Peyer's patch (tissue), 4 donors: ENCODE measurements at places on chromosomes 1 and 21. TPM values are rescaled to one million over a fixed set of nuclear protein-coding genes. Genes with fewer than 3 reads are reported as not detected.

The CRABP2 gene
- total RNA-seq = 5.0 TPM

DNA sequence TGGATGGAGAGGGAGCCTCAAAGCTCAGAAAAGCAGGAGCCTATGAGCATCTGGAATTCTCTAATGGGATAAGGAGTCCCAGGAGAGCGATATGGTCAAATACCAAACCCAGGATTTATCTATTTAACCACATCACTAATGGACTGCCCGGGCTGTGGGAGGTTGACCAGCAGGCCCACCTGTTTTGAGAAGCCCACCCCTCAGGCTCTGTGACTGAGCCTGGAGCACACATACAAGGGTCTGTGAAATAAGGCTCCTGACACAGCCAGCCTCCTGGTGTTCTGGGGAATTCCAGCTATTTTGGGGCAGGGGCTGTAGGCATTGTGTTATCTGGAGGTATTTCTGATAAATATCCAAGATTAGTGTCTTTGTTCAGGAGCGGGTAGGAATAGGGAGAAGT, 132.0 kb upstream of the C1orf21 start:
- no peaks in the 10 kb centered on the region for H3K36me3 ChIP-seq
- H3K27ac ChIP-seq = no peak overlapping the region
- H3K27me3 ChIP-seq = no peaks in the 10 kb centered on the region

- no peak overlapping the region for H3K4me3 ChIP-seq
- no peaks in the 10 kb centered on the region for H3K36me3 ChIP-seq
- DNase-seq = no peak
- H3K4me1 ChIP-seq = no peaks in the 10 kb centered on the region
Measured at GRCh38 chr1:199403531-199404116, 623.9 kb upstream of the NR5A2 start.

DNA sequence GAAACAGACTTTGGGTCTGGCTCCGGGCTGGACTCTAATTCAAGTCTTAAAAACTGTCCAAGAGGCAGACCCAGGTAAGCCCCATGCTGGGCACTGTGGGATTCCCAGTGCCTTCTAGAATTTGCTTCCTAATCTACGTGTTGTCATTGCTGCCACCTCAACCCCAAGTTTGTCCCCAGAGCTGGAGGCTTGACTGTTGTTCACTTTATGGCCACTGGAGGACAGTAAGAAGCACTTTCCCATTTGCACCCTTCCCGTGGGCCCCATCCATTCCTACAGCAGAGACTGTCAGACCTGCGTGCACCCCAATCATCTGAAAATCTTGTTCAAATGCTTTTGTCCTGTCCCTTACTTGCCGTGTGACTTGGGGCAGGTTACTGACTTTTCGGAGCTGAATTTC, 29.4 kb upstream of the VASH2 start:
- no peaks in the 10 kb centered on the region for H3K36me3 ChIP-seq
- no peaks in the 10 kb centered on the region for H3K4me1 ChIP-seq
- no peak overlapping the region for H3K4me3 ChIP-seq
- DNase-seq = no peak

The CD160 gene
- 3.3 TPM for total RNA-seq

DNA sequence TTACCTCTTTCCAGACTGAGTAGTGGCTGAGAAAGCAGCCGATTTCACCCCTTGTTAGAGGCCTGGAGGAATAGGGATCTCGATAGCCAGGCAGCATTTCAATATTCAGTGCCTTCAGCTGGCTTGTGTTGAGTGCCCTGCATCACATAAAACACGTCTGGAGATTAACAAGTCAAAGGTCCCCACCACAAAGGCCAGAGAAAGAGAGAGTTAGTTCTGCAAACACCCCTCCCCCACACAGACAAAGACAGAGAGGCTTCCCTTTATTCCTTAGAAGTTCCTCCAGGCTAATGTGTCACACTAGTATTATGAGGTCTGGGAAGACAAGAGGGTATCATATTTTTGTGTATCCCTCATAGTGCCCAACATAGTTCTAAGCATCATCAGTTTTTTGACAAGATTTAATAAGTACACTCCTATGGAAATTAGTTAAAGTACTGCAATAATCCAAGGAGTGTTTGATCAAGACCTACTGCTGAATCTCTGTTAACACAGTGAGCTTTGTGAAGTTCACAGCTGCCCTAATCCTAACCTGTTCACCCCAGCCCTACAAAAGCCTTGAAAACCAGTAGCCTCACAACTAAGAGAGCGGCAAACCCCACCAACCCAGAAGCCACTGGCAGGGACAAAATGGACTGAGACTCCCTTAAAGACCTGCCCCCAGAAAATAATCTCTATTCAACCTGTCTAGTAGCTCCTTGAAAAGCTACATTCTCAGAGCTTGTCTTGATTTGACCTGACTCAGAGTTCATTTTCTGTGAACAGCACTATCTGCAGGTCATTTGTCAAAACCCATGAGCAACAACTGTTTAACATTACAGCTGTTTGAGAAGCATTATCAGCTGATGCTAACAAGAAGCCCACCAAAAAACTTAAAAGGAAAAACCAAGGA, 91.9 kb downstream of the COLGALT2 start:
- no peak overlapping the region for H3K27ac ChIP-seq
- no peak overlapping the region for H3K4me3 ChIP-seq
- H3K27me3 ChIP-seq = no peaks in the 10 kb centered on the region

DNA sequence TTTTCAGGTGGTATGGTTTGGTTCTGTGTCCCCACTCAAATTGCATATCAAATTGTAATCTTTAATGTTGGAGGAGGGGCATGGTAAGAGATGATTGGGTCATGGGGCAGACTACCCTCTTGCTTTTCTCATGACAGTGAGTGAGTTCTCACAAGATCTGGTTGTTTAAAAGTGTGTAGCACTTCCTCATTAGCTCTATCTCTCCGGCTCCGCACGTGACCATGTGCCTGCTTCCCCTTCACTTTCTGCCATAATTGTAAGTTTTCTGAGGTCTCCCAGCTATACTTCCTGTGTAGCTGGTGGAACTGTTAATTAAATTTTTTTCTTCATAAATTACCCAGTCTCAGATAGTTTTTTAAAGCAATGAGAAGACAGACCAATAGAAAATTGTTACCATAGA, 843.2 kb downstream of the AMY1C start:
- H3K27me3 ChIP-seq = no peaks in the 10 kb centered on the region
- H3K4me1 ChIP-seq = no peaks in the 10 kb centered on the region
- no peaks in the 10 kb centered on the region for H3K36me3 ChIP-seq
- no peak overlapping the region for H3K4me3 ChIP-seq
- DNase-seq = peak; percentile 69

The MYCL gene
- 9.9 TPM for total RNA-seq

DNA sequence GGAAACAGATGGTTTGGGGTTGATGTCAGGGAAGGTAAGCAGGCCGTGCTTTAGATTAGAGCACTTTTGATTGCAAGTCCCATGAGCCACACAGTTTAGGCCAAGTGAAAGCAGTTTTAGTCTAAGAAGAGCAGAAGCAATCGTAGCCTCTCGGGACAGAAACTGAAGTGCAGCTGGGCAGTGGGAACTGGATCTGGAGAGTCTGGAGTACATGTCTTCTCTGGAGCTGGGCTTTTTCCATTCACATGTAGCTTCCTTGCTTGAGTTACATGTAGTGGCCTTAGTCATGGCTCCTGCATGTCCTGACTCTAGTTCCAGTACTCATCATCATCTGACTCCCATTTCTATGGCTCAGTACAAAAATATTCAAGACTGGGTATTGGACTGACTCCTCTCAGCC, 16.7 kb downstream of the CAMTA1 start:
- no peaks in the 10 kb centered on the region for H3K36me3 ChIP-seq
- peaks cover 3% of the 10 kb centered on the region for H3K4me1 ChIP-seq
- no peak overlapping the region for H3K4me3 ChIP-seq
- DNase-seq = no peak
- H3K27ac ChIP-seq = no peak overlapping the region

The MYBPH gene
- total RNA-seq = not detected

DNA sequence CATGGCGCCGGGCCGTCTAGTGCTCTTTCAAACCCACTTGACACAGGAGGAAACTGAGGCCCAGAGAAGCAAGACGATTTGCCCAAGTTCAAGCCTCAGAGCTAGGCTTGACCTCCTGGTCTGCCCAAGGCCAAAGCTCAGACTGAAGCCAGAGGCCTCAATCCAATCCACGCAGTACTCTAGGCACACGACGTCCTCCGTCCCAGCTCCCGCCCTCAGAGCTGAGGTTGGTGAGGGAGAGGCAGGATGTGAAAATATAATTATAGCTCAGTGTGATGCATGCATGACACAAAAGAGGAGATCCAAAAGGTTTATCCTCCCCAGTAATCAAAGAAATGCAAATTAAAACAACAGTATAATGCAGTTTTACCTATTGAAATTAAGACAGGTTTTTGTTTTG, 15.5 kb upstream of the ADGRB2 start:
- DNase-seq = no peak
- no peaks in the 10 kb centered on the region for H3K36me3 ChIP-seq
- no peaks in the 10 kb centered on the region for H3K27me3 ChIP-seq
- H3K27ac ChIP-seq = no peak overlapping the region
- H3K4me1 ChIP-seq = no peaks in the 10 kb centered on the region

The RGS8 gene
- not detected for total RNA-seq

- H3K4me1 ChIP-seq = no peaks in the 10 kb centered on the region
- H3K36me3 ChIP-seq = no peaks in the 10 kb centered on the region
- H3K27ac ChIP-seq = no peak overlapping the region
- no peak for DNase-seq
- no peaks in the 10 kb centered on the region for H3K27me3 ChIP-seq
Measured at GRCh38 chr1:64121766-64122385, 81.5 kb upstream of the UBE2U start.

DNA sequence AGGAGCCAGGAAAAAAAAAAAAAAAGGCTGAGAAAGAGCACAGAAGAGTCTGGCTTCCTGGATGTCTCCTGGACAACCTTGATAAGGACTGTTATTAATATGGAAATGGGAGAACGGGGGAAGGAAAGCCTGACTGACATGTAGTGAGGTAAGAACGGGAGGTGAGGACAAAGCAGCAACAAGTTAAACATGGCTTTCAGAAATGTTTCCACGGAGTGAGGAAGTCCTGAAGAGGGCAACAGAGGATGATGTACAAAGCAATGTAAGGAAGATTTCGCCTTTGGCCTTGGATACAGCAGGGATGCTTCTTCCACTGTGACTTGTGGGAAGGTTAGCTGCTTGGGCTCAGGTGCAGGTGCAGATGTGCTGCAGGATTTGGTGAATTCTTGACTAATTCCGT, 11.9 kb upstream of the NIBAN1 start:
- H3K36me3 ChIP-seq = no peaks in the 10 kb centered on the region
- H3K27me3 ChIP-seq = no peaks in the 10 kb centered on the region

The FAM177B gene
- 24.0 TPM for total RNA-seq

The SLC5A3 gene
- 20.5 TPM for total RNA-seq

The CBR3 gene
- total RNA-seq = not detected

DNA sequence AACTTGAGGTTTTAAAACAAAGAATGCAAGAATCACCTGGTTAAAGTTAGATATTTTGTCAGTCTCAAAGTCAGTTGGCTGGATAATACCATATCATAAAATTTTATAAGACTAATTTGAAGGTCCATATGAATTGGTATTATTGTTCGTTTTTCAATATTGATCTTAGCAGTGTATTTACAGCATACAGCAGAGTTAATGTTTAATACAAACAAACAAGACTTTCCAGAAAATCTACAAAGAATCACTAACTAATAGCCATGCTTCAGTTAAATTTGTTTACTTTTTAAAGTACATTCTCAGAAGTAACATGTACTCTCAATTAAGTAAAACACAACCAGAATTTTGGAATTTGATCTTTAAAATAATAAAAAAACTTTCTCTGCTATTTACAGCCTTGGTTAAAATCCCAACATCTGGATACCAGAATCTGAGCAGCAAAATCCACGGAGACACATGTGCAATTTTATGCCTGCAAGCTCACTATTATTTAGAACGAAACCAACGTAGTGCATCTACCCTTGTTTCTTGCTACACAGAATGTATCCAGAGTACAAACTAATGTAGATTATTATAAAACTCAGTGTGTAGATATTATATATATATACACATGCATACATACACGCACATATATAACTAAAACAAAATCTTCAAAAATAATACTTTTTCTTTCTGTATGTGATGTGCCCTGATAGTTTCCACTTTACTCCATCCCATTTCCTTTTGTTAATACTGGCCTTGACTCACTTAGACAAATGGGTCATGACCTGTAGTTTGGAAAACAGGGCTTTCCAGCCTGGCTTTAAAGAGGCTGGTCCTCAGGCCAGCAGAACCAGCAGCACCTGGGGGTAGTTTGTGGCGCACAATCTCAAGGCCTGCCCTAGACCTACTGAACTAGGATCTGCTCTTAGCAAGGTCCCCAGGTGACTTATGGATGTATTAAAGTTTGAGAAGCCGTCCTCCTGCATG, 63.6 kb upstream of the ERG start:
- H3K27me3 ChIP-seq = no peaks in the 10 kb centered on the region
- no peaks in the 10 kb centered on the region for H3K36me3 ChIP-seq
- no peak overlapping the region for H3K4me3 ChIP-seq
- peaks cover 7% of the 10 kb centered on the region for H3K4me1 ChIP-seq

- H3K27me3 ChIP-seq = no peaks in the 10 kb centered on the region
- no peak overlapping the region for H3K27ac ChIP-seq
- no peak for DNase-seq
- no peak overlapping the region for H3K4me3 ChIP-seq
- H3K36me3 ChIP-seq = peaks cover 77% of the 10 kb centered on the region
Measured at GRCh38 chr1:6547301-6547700, 7.0 kb downstream of the NOL9 start.

GRCh38 chr1:164695956-164696665, 137.1 kb downstream of the PBX1 start:
- no peak overlapping the region for H3K27ac ChIP-seq
- no peak for DNase-seq
- H3K27me3 ChIP-seq = no peaks in the 10 kb centered on the region
- no peak overlapping the region for H3K4me3 ChIP-seq
- H3K36me3 ChIP-seq = no peaks in the 10 kb centered on the region

- H3K4me1 ChIP-seq = no peaks in the 10 kb centered on the region
- DNase-seq = no peak
- H3K4me3 ChIP-seq = no peak overlapping the region
- H3K27me3 ChIP-seq = no peaks in the 10 kb centered on the region
- no peak overlapping the region for H3K27ac ChIP-seq
Measured at GRCh38 chr1:176896216-176896615, 268.3 kb downstream of the ASTN1 start.

DNA sequence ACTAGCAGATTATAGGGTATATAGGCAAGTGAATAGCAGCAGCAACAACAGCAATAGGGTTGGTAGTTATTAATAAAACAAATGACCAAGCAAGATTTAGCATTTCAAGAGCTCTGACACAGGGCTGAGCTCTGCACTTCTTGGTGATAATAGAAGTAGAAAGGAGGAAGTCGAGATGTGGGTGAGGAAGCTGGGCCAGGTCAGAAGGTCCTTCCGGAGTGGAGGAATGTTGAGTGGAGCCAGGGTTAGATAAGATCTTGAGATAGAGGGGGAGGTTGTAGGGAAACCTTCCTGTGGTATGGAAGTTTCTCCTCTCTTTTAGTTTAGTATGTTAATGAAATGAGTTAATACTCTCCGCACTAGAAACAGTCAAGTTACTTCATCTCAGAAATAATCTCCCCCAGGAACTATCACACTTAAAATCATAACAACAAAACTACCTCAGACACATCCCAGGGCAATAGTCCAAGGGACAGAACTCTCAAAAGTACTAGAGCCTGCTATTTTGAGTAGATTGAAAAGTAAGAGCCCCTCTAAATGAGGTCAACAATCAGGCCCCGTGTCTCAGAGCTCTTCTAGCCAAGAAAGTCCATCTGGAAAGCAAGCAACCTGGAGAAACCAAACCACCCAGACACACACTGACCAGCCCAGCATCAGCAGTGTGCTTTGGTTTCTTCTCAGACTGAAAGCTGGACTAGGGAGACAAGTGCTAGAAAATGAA, 45.4 kb upstream of the ATP1B1 start:
- peak; percentile 62 for DNase-seq
- H3K4me1 ChIP-seq = no peaks in the 10 kb centered on the region
- H3K4me3 ChIP-seq = no peak overlapping the region
- no peaks in the 10 kb centered on the region for H3K36me3 ChIP-seq

The SLAMF7 gene
- total RNA-seq = 2.6 TPM

The ZNF687 gene
- 53.5 TPM for total RNA-seq

The LCE3E gene
- total RNA-seq = not detected
